ENCODE measurements at places on chromosomes 7 and 10. TPM values are rescaled to one million over a fixed set of nuclear protein-coding genes. Genes with fewer than 3 reads are reported as not detected.

Gene PAX4
- total RNA-seq: not detected

Gene PRPS1L1
- total RNA-seq: not detected

Gene ZMIZ2
- total RNA-seq: 21.5 TPM

Gene ANKRD61
- total RNA-seq: 0.40 TPM

Gene TFPI2
- total RNA-seq: 59.8 TPM

Gene JCAD
- 27.5 TPM for total RNA-seq

Gene ZNF316
- total RNA-seq: 9.4 TPM

Gene SMKR1
- 1.2 TPM for total RNA-seq

Gene NEUROD6
- not detected for total RNA-seq

Gene HABP2
- not detected for total RNA-seq

Gene KCP
- total RNA-seq: not detected

Gene PAOX
- 3.3 TPM for total RNA-seq

Gene TRIM50
- not detected for total RNA-seq

Gene NUTM2B
- not detected for total RNA-seq

Gene SLC18A3
- total RNA-seq: not detected

Gene CELF2
- 15.6 TPM for total RNA-seq

Gene PKD2L1
- not detected for total RNA-seq

Gene NODAL
- not detected for total RNA-seq

Gene CAV2
- total RNA-seq: 335 TPM

Gene BLOC1S2
- total RNA-seq: 77.6 TPM

Gene RPEL1
- total RNA-seq: not detected

Gene C10orf90
- total RNA-seq: not detected

Gene CPSF4
- 17.6 TPM for total RNA-seq

Gene MRLN
- total RNA-seq: not detected

Gene SEMA3C
- total RNA-seq: not detected

Gene HKDC1
- not detected for total RNA-seq

Gene PON1
- not detected for total RNA-seq

All from mammary microvascular endothelial cell (primary cell).